ENCODE measurements at places on chromosomes 6 and 20. TPM values are rescaled to one million over a fixed set of nuclear protein-coding genes. Genes with fewer than 3 reads are reported as not detected.

BRPF3 gene
- total RNA-seq = 20.4 TPM

TSBP1 gene
- total RNA-seq = not detected

FKBP1C gene
- total RNA-seq = not detected

OPN5 gene
- total RNA-seq = not detected

SLC17A1 gene
- not detected for total RNA-seq

ADGRF5 gene
- 7.9 TPM for total RNA-seq

SPAG4 gene
- total RNA-seq = 0.74 TPM

MUCL3 gene
- not detected for total RNA-seq

ZNF391 gene
- total RNA-seq = 2.5 TPM

ANKRD66 gene
- total RNA-seq = 0.25 TPM

CEBPB gene
- 2.0 TPM for total RNA-seq

GPLD1 gene
- 8.9 TPM for total RNA-seq

BPIFA3 gene
- total RNA-seq = not detected

TUBB2B gene
- 2,668 TPM for total RNA-seq

CARMIL1 gene
- total RNA-seq = 21.1 TPM

SLC32A1 gene
- total RNA-seq = 5.9 TPM
